Naive thymus-derived CD8-positive, alpha-beta T cell (primary cell): ENCODE measurements at places on chromosomes 2 and 18. TPM values are rescaled to one million over a fixed set of nuclear protein-coding genes. Genes with fewer than 3 reads are reported as not detected.

GRCh38 chr18:59038295-59039039 lies 101.2 kb upstream of the SEC11C start:
- no peaks in the 10 kb centered on the region for H3K36me3 ChIP-seq
- H3K4me1 ChIP-seq = no peaks in the 10 kb centered on the region
- no peak for DNase-seq
- H3K4me3 ChIP-seq = no peak overlapping the region

GRCh38 chr2:2621855-2622254 lies 290.8 kb upstream of the MYT1L start:
- H3K36me3 ChIP-seq = no peaks in the 10 kb centered on the region
- H3K4me3 ChIP-seq = no peak overlapping the region
- peaks cover 3% of the 10 kb centered on the region for H3K27me3 ChIP-seq
- no peak overlapping the region for H3K27ac ChIP-seq

GRCh38 chr18:79495591-79496071 lies 99.9 kb downstream of the NFATC1 start:
- peak overlapping the region; percentile 58 for H3K27ac ChIP-seq
- DNase-seq = no peak
- peaks cover 44% of the 10 kb centered on the region for H3K36me3 ChIP-seq
- H3K4me1 ChIP-seq = peaks cover 6% of the 10 kb centered on the region
- H3K27me3 ChIP-seq = no peaks in the 10 kb centered on the region

DNA sequence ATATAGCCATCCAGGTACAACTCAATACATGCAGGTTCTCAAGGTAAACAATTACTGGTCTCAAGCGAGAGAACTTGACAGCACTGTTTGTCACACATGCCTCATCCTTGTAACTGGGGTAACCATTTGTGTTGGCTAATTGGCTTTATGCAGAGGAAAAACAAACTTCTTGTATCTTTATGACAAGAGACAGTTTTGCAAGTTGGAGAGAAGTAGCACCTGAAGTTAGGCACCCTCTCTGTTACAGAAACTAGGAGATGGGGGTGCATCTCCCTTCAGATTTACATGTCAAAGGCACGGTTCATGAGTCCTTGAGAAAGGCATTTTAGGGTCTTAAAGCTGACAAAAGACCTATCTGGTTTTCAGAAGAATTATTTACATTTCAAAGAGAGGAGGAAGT lies 241.7 kb downstream of the CD226 start:
- no peak overlapping the region for H3K4me3 ChIP-seq
- peaks cover 12% of the 10 kb centered on the region for H3K36me3 ChIP-seq
- H3K4me1 ChIP-seq = no peaks in the 10 kb centered on the region

DNA sequence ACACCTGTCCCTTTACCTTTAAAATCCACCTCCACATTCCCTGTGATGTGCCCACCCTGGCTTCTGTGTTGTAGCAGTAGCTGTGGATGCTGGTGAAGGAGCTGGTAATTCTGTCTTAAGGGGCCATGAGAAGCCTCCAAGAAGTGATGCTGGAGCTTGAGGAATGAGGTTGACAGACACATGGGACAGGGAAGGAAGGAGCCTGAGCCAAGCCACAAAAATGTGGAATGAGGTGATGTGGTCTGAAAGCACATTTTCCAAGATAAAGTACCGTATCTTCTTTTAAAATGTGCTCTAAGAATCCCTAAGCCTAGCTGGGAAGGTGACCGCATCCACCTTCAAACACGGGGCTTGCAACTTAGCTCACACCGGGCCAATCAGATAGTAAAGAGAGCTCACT lies 31.2 kb downstream of the VWA3B start:
- peaks cover 10% of the 10 kb centered on the region for H3K36me3 ChIP-seq
- H3K4me1 ChIP-seq = no peaks in the 10 kb centered on the region
- H3K4me3 ChIP-seq = no peak overlapping the region

DNA sequence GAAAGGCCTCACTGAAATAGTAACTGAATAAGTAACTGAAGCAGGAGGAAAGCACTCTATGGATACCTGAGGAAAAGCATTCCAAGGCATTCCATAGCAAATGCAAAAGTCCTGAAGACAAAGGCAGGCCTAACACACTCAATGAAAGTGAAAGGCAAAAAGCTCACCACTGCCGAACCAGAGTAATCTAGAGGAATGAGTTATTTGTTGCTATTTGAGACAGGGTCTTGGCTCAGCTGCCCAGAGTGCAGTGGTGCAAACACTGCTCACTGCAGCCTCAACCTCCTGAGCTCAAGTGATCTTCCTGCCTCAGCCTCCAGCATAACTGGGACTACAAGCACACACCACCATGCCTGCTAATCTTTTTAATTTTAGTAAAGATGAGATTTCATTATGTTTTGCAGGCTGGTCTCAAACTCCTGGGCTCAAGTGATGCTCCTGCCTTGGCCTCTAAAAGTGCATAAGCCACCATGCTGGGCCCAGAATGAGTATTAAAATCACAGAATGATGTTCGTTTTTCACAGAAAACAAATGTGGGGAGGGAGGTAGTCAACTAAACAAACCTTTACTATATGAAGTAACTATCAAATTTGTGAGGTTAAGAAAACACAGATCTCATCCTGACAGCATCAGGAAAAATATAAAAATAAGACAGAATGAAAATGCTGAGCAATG lies 17.9 kb downstream of the PIAS2 start:
- H3K27ac ChIP-seq = no peak overlapping the region
- H3K27me3 ChIP-seq = no peaks in the 10 kb centered on the region
- peaks cover 22% of the 10 kb centered on the region for H3K4me1 ChIP-seq
- H3K36me3 ChIP-seq = peaks cover 9% of the 10 kb centered on the region
- DNase-seq = no peak

GRCh38 chr2:200761266-200761665 lies 50.4 kb upstream of the BZW1 start:
- H3K27me3 ChIP-seq = peaks cover 3% of the 10 kb centered on the region
- no peak for DNase-seq
- no peak overlapping the region for H3K27ac ChIP-seq
- peaks cover 4% of the 10 kb centered on the region for H3K4me1 ChIP-seq

- no peak overlapping the region for H3K4me3 ChIP-seq
- H3K4me1 ChIP-seq = no peaks in the 10 kb centered on the region
- no peaks in the 10 kb centered on the region for H3K36me3 ChIP-seq
- H3K27ac ChIP-seq = no peak overlapping the region
- no peak for DNase-seq
Observed at GRCh38 chr18:75782204-75782603, 354.7 kb upstream of the SMIM21 start.

DNA sequence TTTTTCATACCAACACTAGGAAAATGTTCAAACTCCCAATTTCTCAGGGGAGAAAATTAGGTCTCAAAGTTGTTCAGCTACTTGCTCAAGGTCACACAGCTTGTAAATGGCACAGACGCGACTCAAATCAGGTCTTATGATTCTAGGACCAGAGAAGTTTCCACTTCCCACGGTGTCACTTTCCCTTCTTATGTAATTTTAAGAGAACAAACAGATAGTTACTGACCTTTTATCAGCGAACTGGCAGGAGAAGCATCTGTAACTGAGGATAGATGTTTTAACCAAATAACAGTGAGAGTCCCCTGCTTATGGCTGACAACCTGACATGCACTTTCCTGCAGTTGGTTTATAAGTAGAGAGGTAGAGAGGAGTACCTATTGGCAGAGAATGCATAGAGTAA lies 2.1 kb upstream of the KCNJ3 start:
- H3K4me3 ChIP-seq = no peak overlapping the region
- H3K4me1 ChIP-seq = peaks cover 5% of the 10 kb centered on the region
- peaks cover 28% of the 10 kb centered on the region for H3K27me3 ChIP-seq
- H3K27ac ChIP-seq = no peak overlapping the region
- DNase-seq = no peak

DNA sequence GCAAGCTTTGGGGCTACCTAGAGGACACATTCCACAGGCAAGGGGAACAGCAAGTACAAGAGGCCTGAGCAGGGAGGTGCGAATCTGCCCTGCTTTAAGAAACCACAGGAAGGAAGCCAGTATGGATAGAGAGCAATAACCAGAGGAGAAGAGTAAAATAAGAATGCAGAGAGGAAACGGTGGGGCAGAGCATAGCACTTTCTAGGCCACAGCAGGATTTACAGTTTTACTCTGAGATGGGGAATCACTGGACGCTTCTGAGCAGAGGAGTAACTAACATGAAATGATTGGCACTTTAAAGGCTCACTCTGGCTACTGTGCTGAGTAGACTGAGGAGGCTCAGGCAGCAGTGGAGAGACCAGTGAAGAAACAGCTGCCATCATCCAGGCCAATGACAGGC lies 23.8 kb downstream of the AAK1 start:
- no peaks in the 10 kb centered on the region for H3K27me3 ChIP-seq
- no peak for DNase-seq
- H3K27ac ChIP-seq = no peak overlapping the region
- peaks cover 30% of the 10 kb centered on the region for H3K4me1 ChIP-seq
- no peak overlapping the region for H3K4me3 ChIP-seq

GRCh38 chr2:49569176-49569575 lies 414.9 kb upstream of the FSHR start:
- H3K4me1 ChIP-seq = no peaks in the 10 kb centered on the region
- DNase-seq = no peak
- H3K4me3 ChIP-seq = no peak overlapping the region

GRCh38 chr18:30522288-30522929 lies 520.1 kb downstream of the DSC3 start:
- no peaks in the 10 kb centered on the region for H3K27me3 ChIP-seq
- no peak overlapping the region for H3K4me3 ChIP-seq
- H3K27ac ChIP-seq = no peak overlapping the region
- no peak for DNase-seq

GRCh38 chr2:68279691-68280090 lies 27.4 kb upstream of the PPP3R1 start:
- no peak overlapping the region for H3K4me3 ChIP-seq
- no peak for DNase-seq
- no peaks in the 10 kb centered on the region for H3K4me1 ChIP-seq
- H3K27me3 ChIP-seq = peaks cover 14% of the 10 kb centered on the region
- H3K27ac ChIP-seq = no peak overlapping the region

DNA sequence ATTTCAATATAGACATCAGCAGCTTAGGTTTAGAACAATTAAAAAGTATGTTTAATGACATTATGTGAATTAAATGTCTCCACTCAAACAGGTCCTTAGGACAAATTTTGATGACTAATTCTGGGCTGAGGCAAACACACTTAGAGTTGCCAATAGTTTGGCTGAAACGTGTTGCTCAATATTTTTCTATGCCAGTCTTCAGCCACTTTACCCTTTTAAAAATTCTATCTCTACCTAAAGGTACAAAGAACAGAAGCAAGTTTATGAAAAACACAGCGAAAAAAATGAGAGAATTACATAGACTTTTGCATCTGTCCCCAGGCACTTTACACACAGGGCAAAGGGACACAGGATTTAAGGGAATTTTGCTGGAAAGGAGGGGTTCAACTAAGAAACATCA lies 4.5 kb downstream of the IDH1 start:
- no peak overlapping the region for H3K4me3 ChIP-seq
- DNase-seq = no peak
- H3K36me3 ChIP-seq = peaks cover 18% of the 10 kb centered on the region
- H3K27ac ChIP-seq = no peak overlapping the region
- H3K4me1 ChIP-seq = peaks cover 21% of the 10 kb centered on the region
- H3K27me3 ChIP-seq = no peaks in the 10 kb centered on the region

DNA sequence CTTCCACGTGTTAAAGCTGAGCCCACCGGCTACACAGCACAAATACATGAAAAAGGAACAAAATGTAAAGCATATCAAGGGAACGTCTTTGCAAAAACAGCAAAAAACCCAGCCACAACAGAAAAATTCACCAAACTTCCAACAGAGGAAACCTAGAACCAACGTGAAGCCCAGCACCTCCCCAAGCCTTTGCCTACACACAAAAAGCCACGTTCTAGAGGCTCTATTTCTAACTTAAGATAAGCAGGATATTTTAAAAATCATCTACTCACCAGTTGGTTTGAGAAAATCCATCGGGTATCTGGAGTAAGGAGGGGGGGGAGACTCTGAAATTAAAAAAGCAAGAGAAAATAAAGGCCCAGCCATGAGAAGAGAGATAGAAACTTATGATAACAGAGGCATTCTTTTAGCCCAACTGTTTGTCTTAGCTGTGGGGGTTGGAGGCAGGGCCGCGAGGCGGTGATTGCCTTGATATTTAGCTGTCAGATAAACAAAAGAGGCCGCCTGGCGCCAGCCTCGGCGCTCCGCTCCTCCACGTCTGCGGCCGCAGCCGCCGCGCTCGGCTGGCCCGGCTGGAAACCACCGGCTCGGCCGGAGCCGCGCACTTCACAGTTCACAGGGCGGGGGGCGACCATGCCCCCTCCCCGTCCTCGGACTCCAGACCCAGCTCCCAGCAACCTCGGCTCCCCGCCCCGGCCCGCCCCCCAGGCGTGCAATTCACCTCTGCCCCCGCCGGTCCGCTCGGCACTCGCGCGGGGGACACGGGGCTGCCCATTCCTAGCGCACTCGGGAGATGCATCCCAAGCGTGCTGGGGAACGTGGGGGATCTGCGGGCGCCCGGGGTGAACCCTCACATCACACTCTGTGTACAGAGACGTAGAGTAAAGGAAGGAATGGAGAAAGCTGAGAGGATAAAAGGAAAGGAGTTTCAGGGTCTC lies 2.4 kb downstream of the SMAD7 start:
- H3K4me1 ChIP-seq = peaks cover 57% of the 10 kb centered on the region
- H3K4me3 ChIP-seq = peak overlapping the region; percentile 96
- peak overlapping the region; percentile 85 for H3K27ac ChIP-seq
- peaks cover 10% of the 10 kb centered on the region for H3K27me3 ChIP-seq
- H3K36me3 ChIP-seq = peaks cover 6% of the 10 kb centered on the region
- no peak for DNase-seq

DNA sequence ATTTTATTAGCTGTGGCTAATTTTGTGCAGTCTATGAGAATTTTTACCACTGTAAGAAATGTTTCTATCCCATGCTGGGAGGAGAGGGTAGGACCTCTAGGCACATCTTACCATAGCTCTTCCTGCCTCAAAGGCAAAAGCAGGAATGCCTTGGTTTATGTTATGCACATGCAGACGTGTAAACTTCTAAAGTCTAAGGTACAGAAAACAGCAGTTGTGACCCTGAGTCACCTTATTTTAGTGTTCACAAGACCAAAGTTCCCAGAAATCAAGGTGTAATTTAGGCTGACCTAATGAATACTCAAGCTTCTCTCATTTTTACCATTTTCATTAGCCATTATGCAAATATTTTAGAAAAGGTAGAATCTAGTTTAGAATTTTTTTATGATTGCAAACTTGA lies 15.4 kb upstream of the WIPF1 start:
- no peaks in the 10 kb centered on the region for H3K36me3 ChIP-seq
- peaks cover 96% of the 10 kb centered on the region for H3K4me1 ChIP-seq
- DNase-seq = no peak
- H3K4me3 ChIP-seq = no peak overlapping the region

GULP1 gene
- polyA plus RNA-seq = not detected

FRZB gene
- not detected for polyA plus RNA-seq

DSC3 gene
- polyA plus RNA-seq = not detected

DNAJC5G gene
- not detected for polyA plus RNA-seq

EFEMP1 gene
- polyA plus RNA-seq = not detected

FOXI3 gene
- polyA plus RNA-seq = not detected

TCF23 gene
- polyA plus RNA-seq = not detected
